ENCODE measurements at places on chromosomes 5 and 9. TPM values are rescaled to one million over a fixed set of nuclear protein-coding genes. Genes with fewer than 3 reads are reported as not detected.

PCDHGB6 gene
- total RNA-seq, result 4.2 TPM

GRCh38 chr9:101601904-101602765, 7.4 kb upstream of the PPP3R2 start:
- DNase-seq, result peak; percentile 53

- no peak for DNase-seq
Measured at GRCh38 chr9:110047955-110048402, 160.0 kb downstream of the C9orf152 start.

DNA sequence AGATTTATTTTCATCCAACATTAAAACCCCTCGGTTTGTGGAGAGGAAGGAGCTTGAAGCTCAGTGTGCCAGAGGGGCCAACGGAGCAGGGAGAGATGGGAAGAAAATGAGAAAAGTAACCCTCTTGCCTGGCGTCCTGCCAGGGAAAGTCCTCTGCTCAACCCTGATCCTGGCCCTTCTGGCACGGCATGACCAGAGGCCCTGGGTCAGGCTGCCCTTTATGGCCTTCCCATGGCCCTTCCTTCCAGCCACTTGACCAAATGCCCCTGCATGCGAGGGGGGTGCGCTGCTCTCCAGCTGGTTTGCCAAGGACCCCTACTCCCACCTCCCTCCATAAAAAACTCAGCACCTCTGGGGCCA, 43.8 kb downstream of the SPRY4 start:
- no peak for DNase-seq

DNA sequence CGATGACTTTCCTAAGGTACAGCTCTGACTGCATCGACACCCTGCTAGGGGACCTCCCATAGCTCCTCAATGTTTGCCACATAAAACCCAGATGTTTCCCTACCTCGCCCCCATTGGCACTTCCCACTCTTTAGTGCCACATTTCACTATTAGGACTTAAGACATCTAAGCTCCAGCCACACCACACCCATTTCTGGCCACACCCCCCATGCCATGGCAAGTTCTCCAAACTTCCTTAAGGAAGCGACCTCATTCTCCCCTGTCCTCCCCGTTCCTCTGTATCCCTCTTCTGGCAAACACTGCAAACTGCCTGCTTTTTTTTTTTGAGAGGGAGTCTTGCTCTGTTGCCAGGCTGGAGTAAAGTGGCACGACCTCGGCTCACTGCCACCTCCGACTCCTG, 62.9 kb downstream of the USP20 start:
- peak; percentile 48 for DNase-seq

DNA sequence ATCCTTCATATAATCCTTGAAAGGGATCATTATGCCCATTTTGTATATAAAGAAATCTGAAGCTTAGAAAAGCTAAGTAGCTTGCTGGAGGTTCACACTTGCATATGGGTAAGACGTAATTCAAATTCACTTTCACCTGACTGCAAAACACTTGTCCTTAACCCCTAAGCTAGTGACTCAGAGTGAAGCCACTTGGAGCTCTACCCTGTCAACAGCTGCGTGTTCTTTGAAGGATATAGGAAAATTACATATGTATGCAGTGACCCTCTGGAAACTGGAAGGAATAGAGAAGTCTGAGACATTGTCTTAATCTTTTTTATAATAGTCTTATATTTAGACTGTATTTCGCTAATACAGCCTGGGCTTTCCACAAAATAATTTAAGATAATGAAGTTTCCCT, 80.0 kb upstream of the STK32A start:
- DNase-seq, result no peak

DNA sequence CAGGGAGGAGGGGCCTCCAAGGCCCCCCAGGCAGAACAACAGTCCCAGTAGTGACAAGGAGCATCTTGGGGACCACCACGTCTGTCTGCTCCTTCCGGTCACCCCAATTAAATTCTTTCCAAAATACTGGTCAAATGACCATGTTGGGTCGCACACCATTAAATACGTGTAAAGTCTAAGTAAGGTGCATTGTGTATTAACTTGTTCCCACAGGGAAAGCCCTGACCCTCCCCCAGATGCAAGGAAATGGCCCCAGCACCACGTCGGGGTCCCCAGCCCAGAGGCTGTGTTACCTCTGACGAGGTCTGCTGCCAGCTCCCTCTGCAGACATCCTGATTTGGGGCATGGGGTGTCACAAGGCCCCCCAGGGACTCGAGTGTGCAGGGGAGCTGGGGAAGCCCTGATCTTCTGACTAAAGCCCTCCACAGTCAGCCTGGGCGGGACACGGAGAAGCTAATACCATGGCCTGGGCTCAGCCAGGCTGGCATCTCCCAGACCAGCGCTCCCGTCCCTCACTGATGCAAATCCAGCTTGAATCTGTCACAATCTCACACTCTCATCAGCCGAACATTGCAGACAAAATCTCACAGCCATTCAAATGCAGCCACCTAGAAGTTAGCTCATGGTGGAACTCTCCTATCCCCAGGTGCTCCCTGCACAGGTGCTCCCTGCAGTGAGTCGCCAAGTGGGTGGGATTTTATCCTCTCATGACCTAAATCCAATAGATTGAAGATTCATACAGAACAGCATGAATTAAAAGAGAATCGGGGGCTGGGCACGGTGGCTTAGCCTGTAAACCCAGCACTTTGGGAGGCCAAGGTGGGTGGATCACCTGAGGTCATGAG, 13.6 kb downstream of the TERT start:
- no peak for DNase-seq

- DNase-seq, result no peak
Measured at GRCh38 chr5:96826071-96826470, 18.3 kb upstream of the ERAP1 start.

DNA sequence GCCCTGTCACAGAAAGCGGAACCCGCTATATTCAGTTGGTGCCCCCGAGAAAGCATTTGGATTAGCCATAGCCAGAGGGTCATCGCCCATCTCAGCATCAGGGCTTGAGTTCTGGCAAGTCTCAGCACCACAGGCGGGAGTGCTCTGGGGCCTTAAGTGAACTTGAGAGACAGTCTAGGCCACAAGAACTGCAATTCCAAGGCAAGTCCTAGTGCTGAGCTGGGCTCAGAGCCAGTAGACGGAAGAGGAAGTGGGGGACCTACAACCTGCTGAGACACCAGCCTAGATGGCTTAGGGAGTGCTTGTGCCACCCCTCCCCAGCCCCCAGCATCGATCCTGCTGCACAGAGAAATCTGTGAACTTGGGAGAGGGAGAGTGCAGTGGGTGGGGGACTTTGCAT, 594.9 kb downstream of the CCDC171 start:
- no peak for DNase-seq

GRCh38 chr9:89734600-89735041, 129.8 kb downstream of the GADD45G start:
- peak; percentile 72 for DNase-seq

DNA sequence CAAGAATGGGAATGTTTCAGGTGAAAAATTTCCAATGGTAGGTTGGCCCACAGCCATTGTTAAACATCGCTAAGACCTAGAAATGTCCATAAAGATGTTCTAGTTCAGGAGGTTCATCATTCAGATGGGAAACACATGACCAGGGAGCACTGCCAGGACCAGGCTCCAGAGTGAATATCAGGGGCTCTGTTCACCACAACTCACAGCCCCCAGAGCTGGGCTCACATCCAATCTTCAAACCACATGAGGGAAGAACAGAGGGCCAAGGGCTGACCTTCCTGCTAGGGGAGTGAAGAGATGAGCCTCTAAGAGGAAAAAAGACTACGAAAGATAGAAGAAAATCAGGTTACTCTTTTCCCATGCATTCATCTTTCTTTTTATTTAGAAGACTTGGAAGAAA, 205.8 kb downstream of the SEMA5A start:
- peak; percentile 57 for DNase-seq

GRCh38 chr9:18253950-18254349, 220.0 kb upstream of the ADAMTSL1 start:
- DNase-seq, result no peak

All from fibroblast of villous mesenchyme (primary cell).